ENCODE measurements at places on chromosomes 13 and 19.

DNA sequence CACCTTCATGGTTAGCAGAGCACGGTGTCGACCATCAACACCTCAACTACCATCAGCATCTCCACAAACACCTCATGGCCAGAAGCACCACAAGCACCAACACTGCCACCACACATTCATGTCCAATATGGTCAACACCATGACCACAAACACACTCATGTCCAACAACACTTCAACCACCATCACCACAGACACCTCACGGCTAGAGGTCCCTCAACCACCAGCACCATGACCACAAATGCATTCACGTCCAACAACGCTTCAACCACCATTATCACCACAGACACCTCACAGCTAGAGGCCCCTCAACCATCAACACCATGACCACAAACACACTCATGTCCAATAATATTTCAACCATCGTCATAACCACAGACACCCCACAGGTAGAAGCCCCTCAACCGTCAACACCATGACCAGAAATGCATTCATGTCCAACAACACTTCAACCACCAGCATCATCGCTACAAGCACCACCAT is 10.2 kb downstream of the TRAPPC5 start:
- peak; percentile 19 for DNase-seq

DNA sequence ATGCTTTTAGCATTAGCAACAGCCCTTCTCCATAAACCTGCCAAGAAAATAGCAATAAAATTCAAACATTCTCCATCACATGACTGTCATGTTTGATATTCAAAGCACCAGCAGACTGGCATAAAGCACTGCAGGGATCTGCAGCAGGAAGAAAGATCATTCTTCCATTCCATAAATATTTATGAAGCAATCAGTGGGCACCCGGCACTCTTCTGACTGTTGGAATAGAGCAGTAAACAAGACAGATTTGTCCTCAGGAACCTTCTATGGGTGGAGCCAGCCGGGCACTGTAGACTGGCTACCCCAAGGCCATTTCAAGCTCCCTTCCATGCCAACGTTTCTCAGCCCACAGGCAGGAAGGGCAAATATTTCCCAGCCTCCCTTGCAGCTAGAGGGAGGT is 25.5 kb downstream of the PLA2G4C start:
- DNase-seq = no peak

GRCh38 chr13:77893066-77893465 is 25.6 kb downstream of the EDNRB start:
- DNase-seq = no peak

DNA sequence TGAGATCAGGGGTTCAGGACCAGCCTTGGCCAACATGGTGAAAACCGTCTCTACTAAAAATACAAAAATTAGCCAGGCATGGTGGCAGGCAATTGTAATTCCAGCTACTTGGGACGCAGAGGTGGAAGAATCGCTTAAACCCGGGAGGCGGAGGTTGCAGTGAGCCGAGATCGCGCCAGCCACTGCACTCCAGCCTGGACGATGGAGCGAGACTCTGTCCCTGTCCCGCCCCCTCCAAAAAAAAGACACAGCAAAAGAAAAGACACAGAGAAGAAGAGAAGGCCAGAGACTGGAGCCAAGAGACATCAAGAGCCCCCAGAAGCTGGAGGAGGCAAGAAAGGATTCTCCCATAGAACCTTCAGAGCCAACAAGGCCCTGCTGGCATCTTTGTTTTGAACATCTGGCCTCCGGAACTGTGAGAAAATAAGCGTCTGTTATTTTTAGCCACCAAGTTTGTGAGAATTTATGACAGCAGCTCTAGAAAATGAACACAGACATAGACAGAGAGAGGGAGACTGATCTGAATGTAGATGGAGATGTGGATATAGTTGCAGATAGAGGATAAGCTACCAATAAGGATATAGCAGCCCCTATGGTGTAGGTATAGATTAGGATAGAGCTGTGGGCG is 25.7 kb upstream of the PNMA8B start:
- DNase-seq = no peak

GRCh38 chr13:74927823-74928222 is 554.1 kb downstream of the TBC1D4 start:
- DNase-seq = no peak

- peak; percentile 46 for DNase-seq
These were observed 10.6 kb downstream of the FUT6 start for GRCh38 chr19:5828661-5829566.

GRCh38 chr19:31214997-31215396 is 134.2 kb downstream of the TSHZ3 start:
- DNase-seq = peak; percentile 82

DNA sequence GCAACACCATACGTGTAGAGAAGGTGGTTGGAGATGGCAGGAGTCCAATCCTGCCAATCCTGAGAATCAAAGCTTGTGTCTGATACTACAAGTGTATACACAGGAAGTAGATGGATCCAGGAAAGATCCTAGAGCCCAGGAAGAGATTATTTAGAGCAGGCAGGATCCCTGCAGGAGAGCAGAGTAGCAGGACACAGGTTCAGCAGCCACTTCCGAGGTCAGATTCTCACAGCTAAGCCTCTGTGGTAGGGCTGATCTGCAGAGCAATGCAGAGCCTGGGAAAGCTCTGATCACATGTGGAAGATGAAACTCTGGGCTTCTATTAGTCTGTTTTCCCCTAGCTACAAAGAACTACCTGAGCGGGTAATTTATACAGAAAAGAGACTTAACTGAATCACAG is 28.5 kb upstream of the ZNF331 start:
- DNase-seq = no peak

GRCh38 chr19:40641281-40641680 is 40.1 kb downstream of the LTBP4 start:
- no peak for DNase-seq

DNA sequence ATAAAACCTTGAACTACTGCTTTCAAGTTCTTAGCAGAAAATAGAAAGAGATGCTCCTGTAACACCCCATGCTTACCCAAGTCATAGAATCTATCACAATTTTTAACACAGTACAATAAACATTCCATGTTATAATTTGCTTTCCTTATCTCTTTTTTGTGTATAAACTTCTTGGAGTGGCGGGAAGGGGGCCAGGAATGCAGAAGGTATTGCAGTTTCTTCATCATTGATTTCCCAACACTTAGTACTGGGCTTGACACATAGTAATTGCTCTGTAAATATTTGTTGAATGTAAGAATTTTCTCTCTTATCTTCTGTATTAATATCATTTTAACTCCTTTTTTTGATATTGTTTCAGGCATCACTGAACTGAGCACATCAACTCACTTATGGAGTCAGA is 535.8 kb downstream of the KCTD12 start:
- DNase-seq = no peak

GRCh38 chr19:36128392-36128736 is 11.5 kb upstream of the CAPNS1 start:
- DNase-seq = no peak

DNA sequence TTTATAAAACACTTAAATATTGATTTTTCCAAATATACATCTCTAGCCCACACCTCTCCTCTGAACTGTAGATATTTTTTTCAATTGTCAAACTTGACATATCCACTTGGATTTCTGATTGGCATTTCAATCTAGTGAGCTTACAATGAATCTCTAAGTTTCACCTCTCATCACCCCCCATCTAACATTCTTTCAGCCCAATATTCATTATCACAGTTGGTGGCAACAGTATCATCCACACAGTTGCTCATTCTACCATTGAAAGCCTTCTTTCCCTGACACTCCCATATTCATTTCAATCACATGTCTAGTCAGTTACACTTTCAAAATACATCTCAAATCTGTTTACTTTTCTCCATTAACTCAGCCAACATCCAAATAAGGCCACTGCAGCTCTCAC is 385.2 kb downstream of the PCDH20 start:
- no peak for DNase-seq

GRCh38 chr13:44058624-44059215 is 179.0 kb downstream of the LACC1 start:
- no peak for DNase-seq

GRCh38 chr13:33351319-33351718 is 65.8 kb upstream of the STARD13 start:
- DNase-seq = no peak

DNA sequence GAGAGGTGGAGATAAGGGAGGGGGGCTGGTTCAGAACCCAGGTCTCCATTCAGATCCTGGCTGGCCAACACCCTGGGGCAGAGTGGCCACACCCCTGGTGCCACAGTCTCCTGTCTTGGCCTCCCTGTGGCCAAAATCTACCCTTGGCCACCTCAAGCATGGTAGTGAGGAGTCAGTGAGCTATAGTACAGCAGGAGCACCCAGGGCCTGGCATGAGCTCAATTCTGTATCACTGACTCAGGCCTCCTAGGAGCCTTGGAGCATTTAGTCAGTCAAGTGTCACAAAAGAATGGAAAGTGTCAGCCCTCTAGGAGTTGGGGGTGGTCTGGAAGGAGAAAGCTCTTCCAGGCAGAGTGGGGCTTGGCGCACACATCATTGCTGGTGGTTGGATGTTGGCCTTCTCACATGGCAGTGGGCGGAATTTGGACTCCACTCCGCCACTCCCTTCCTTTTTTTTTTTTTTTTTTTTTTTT is 6.6 kb upstream of the CD79A start:
- peak; percentile 34 for DNase-seq

DNA sequence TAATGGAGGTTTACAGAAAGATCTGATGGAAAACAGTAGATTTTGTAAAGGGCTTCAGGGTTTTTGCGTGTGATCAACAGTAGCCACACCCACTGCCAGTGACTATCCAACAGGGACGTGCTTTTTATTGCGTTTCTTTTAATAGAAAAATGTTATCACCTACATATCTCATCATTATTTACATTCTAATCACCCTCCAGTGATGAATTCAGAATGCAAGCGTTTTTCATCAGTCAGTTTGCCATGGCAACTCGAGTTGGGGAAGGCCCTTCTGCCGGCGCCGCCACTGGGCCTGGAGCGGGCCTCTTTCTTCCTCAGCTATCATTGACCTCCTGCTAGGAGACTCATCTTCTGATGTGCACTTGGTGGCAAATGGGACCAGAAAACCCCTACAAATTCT is 90.3 kb upstream of the TMTC4 start:
- no peak for DNase-seq

- no peak for DNase-seq
These were observed 306.5 kb downstream of the DLEU7 start for GRCh38 chr13:50537029-50537428.

GRCh38 chr19:58059003-58059670 is at the start of gene ZNF135:
TSS of gene ZNF135 (plus strand) at chr19:58059282. CDS start at chr19:58060003, 721 bp downstream.
- DNase-seq = peak; percentile 11

DNA sequence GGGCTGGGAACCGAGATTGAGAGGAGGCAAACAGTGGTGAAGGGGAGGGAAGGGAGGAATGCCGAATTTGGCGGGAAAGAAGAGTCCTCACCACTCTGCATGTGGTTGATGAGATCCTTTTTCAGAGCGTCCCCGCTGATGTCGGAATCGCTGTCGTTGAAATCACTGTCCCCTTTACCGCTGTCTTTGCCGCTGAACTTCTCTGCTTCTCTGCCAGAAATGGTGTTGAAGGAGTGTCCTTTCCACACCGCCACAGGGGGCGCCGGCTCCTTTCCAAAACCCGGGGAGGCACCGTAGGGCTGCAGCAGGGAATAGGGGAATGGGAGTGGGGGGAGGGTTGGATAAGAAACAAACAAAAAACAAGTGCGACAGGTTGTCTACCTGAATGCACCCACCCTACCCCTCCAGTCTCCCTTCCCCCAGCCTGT is 3.1 kb downstream of the PCDH8 start:
- DNase-seq = peak; percentile 22

DNA sequence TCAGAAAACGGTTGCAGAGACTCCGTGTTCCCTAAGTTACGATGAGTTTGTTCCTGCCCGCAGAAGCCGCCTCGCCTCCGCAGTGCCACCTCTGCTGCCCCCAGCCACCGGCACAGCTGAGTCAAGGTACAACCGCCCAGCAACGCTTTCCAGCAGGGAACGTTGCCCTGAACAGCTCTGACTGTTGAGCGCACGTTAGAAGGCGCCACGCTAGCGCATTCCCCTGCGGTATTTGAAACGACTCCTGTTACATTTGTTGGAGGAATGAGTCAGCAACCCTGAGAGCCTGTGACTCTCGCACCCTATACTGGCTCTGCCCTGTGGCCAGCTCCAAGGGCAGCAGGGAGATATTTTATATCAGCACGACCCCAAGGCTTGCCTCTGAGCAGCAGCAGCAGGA is 302.8 kb downstream of the TEX29 start:
- DNase-seq = no peak

DNA sequence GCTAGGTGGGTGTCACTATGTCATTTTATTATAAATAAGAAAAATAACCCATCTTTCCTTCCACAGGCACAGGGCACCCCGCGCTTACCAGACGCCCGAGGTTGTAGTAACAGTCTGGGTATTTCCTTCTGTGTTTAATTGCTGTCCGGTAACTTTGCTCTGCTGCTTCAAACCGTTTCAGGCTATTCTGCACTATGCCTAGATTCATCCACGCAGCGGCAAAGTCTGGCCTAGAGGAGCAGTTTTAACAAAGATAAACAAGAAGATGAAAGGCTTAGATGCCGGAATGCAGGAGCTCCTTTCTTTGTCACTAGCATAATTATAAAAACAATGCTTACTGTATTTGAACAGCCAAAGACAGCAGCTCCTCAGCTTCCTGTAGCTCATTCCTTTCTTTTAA is 36.9 kb upstream of the GGACT start:
- no peak for DNase-seq

- DNase-seq = peak; percentile 90
These were observed 5.5 kb upstream of the ZNF428 start for GRCh38 chr19:43624933-43625332.

GRCh38 chr13:50671497-50671850 is 172.0 kb downstream of the DLEU7 start:
- no peak for DNase-seq

DNA sequence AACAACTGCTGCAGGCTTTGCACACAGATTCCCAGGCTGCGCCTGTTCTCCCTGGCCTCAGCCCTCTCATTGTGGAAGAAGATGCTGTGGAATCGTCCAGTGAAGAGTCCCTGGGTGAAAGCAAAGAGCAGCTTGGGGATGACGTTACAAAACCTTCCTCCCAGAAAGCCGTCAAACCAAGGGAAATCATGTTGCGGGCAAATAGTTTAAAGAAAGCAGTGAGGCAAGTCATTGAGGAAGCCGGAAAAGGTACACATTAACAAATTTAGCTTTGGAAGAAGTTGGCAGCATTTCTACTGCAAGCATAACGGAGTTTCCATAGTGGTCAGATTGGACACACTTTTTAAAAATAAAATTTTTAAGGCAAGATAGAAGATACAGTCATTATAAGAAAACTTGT is 82.9 kb upstream of the AKAP11 start:
- DNase-seq = no peak

DNA sequence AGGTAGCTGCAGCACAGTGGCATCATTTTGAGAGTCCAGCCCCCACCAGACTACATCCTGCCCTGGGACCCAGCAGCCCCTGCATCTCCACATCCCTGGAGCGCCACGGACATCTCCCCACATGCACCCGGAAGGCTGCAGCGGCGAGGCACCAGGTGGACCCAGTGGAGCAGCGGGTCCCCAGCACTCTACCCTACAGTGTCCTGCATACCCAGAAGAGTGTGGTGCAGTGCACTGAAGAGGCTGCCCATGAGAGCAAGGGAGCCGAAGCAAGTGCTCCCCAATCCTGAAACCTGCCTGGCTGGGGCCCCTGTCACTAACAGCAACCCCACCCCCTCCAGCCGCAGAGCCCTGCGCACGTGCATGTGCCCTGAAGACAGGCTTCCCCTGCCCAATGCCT is 21.3 kb upstream of the SLC7A9 start:
- DNase-seq = no peak

- DNase-seq = no peak
These were observed 56.5 kb downstream of the DCLK1 start for GRCh38 chr13:36074659-36075058.

GRCh38 chr13:95861296-95861695 is 184.4 kb downstream of the DNAJC3 start:
- DNase-seq = no peak

GRCh38 chr13:92836171-92836570 is 390.4 kb upstream of the GPC6 start:
- no peak for DNase-seq

Data from activated CD4-positive, alpha-beta T cell treated with anti-CD3 and anti-CD28 coated beads, Interleukin-10, Interleukin-2, amounts not matched to agents 100 ng/mL and 50 ng/mL, durations not matched to agents 16 hours and 8 hours (primary cell).